Activated CD4-positive, alpha-beta memory T cell treated with anti-CD3 and anti-CD28 coated beads, Interleukin-2, amount 10 ng/mL, durations not matched to agents 7 days and 5 days (primary cell): ENCODE measurements at places on chromosomes 12 and 14.

- H3K4me3 ChIP-seq = no peak overlapping the region
- H3K36me3 ChIP-seq = peaks cover 27% of the 10 kb centered on the region
- DNase-seq = no peak
- no peak overlapping the region for H3K27ac ChIP-seq
Measured at GRCh38 chr14:89249972-89250654, 166.9 kb downstream of the FOXN3 start.

- H3K36me3 ChIP-seq = no peaks in the 10 kb centered on the region
- peaks cover 6% of the 10 kb centered on the region for H3K27me3 ChIP-seq
- no peaks in the 10 kb centered on the region for H3K4me1 ChIP-seq
- no peak for DNase-seq
Measured at GRCh38 chr14:34732802-34733201, 18.4 kb upstream of the CFL2 start.

DNA sequence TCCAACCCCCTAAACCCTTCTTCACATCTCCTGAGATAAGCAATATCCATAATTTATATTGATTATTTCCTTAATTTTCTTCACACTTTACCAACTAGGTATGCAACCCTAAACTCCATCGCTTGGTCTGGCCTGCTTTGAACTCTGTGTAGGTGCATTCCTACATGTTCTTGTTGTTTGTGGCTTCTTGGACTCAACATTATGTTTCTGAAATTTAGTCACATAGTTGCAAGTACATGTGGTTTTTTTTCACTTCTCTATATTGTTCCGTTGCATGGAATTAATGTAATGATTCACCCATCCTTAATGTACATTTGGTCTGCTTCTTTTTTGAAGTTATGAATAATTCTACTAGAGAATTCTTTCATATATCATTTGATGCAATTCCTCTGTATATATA, 1.6 kb upstream of the TAS2R30 start:
- no peak overlapping the region for H3K4me3 ChIP-seq
- no peaks in the 10 kb centered on the region for H3K27me3 ChIP-seq
- H3K4me1 ChIP-seq = no peaks in the 10 kb centered on the region
- H3K36me3 ChIP-seq = peaks cover 22% of the 10 kb centered on the region

DNA sequence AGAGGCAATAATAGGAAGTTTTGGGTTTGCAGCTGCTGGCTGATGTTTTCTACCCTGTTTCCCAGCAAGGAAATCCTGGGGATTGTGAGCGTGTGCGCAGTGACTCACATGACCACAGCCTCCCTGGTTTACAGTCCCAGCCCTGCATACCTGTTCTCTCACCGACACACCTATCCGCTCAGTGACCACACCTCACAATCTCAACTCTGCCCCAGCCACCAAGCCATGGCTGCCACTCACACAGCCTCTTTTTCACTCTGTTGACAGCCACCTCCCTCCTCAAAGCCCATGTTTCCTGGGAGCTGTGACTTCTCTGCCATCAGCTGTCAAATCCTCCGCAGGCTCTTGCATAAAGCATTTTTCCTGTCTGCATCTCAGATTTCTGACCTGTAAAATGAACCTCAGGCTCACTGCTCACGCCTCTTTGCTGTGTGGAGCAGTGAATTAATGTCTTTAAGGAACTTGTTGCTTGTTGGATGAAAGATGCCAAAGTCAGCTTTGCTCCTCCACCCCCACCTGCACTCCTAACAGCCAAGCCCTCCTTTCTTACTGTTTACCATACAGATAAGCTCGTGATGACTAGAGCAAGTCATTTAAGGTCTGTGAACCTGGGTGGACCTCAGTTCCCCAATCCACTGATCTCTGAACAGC, 43.5 kb downstream of the B4GALNT3 start:
- no peak overlapping the region for H3K4me3 ChIP-seq
- no peak overlapping the region for H3K27ac ChIP-seq
- no peaks in the 10 kb centered on the region for H3K36me3 ChIP-seq
- peaks cover 17% of the 10 kb centered on the region for H3K4me1 ChIP-seq
- no peak for DNase-seq

- DNase-seq = no peak
- no peak overlapping the region for H3K4me3 ChIP-seq
- no peaks in the 10 kb centered on the region for H3K4me1 ChIP-seq
- H3K27me3 ChIP-seq = no peaks in the 10 kb centered on the region
- H3K27ac ChIP-seq = no peak overlapping the region
Measured at GRCh38 chr12:43636725-43637463, 84.9 kb upstream of the ADAMTS20 start.
